ENCODE measurements at places on chromosomes 6 and 20. TPM values are rescaled to one million over a fixed set of nuclear protein-coding genes. Genes with fewer than 3 reads are reported as not detected.

CD93 gene
- under 0.01 TPM for total RNA-seq

SIRPB1 gene
- 0.11 TPM for total RNA-seq

HCRTR2 gene
- total RNA-seq, result not detected

ALDH5A1 gene
- 3.4 TPM for total RNA-seq

SRMS gene
- total RNA-seq, result not detected

GRCh38 chr6:11346516-11346915 lies 114.0 kb upstream of the NEDD9 start:
- no peak for DNase-seq

DNA sequence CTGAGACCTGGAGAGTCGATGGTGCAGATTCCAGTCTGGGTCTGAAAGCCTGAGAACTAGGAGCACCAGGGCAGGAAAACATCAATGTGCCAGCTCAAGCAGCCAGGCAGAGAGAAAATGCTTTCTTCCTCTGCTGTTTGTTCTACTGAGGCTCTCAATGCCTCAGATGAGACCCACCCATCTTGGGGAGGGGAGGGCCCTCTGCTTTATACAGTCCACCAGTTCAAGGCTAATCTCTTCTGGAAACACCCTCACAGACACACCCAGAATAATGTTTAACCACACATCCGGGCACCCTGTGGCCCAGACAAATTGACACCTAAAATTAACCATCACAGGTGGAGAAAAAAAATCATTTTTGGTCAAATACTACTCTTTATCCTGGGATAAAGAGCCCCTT lies 89.3 kb upstream of the SLC22A23 start:
- no peak for DNase-seq

- DNase-seq, result peak; percentile 3
Observed at GRCh38 chr6:118668761-118669385, 17.5 kb upstream of the CEP85L start.

GRCh38 chr20:2807019-2807418 lies 6.6 kb upstream of the CPXM1 start:
- no peak for DNase-seq

DNA sequence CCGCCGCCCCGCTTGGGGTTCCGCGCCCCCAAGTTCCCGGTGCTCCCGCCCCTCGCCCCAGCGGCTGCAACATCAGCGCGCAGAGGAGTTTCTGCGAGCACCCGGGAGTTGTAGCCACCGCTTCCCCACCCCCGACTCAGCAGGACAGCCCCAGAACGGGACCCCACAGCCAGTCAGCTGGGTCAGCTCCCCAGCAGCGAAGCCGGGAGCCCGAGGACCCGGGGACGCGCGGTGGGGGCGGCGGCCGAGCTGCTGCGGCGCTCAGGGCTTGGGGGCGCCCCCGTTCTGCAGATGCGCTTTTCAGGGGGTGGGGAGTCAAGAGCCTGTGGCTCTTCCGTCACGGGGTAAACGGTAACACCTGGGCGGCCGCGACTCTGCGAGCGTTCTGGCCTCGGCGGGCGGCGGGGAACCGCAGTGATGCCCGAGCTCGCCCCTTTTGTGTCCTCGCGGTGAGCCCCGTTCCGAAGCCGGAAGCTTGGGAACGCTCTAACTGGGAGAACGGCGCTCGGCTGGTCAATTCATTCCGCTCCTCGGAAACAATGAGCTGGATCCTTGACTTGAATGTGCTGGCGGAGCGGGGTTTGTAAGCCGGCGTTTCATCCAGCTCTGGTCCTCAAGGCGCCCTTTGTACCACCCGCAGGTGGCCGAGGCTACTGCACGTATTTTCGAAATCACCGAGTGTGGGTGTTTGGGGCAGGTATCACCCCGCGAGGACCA lies 774 bp downstream of the PLEKHG1 start:
- peak; percentile 92 for DNase-seq

- peak; percentile 40 for DNase-seq
Observed at GRCh38 chr6:150373260-150373701, 4.5 kb downstream of the IYD start.

GRCh38 chr6:33769248-33769821 lies 19.6 kb downstream of the LEMD2 start:
- DNase-seq, result no peak

DNA sequence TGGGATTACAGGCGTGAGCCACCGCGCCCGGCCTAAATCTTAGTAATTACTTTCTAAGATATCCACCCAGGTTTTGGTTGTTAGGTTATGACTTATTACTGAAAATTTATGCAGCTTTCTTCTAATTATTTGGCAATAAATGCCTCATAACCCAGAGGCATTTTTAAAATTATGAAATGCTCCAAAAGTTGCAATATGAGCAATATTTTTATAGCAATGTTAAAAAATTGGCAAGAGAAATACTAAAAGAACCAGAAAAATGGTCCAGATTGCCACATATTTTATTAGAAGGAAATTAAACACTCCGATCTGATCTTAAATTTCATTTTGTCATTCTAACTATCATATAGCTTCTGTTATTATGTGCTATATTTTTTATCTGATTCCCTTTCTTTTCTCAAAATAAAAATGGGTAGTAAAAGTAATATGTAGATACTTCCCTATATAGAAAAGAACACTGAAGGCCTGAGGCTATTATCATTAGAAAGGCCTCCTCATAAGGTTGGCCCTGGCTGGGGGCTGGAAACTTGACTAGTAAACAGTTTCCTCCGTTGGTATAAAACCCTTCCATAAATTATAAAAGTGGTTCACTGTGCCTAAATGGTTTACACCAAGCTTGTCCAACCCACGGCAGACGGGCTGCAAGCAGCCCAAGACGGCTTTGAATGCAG lies 22.1 kb downstream of the BLOC1S5 start:
- DNase-seq, result no peak

DNA sequence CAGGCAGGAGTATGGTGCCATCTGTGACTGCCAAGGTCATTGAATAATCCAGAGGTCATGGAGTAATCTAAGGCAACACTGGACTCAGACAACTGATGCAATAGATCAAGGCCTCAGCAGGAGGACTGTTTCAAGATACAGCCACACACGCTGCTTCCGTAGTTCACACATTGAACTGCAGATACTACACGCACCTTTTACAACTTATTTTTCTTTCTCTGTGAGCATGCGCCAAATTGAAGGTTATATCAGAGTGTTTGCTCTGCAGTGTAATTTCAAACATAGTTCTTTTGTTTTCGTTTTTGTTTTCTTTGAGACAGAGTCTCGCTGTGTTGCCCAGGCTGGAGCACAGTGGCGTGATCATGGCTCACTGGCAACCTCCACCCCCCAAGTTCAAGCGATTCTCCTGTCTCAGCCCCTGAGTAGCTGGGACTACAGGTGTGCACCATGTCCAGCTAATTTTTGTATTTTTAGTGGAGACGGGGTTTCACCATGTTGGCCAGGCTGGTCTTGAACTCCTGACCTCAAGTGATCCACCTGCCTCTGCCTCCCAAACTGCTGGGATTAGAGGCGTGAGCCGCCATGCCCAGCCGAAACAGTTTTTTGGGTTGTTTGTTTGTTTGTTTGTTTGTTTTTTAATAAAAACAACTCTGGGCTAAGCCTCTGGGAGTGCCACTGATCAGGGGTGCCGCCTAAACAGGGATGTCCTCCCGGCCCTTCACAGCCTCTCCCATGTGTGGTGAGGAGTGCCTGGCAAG lies 96.6 kb upstream of the NAA20 start:
- DNase-seq, result no peak
